ENCODE measurements at places on chromosomes 7 and 10. TPM values are rescaled to one million over a fixed set of nuclear protein-coding genes. Genes with fewer than 3 reads are reported as not detected.

DNA sequence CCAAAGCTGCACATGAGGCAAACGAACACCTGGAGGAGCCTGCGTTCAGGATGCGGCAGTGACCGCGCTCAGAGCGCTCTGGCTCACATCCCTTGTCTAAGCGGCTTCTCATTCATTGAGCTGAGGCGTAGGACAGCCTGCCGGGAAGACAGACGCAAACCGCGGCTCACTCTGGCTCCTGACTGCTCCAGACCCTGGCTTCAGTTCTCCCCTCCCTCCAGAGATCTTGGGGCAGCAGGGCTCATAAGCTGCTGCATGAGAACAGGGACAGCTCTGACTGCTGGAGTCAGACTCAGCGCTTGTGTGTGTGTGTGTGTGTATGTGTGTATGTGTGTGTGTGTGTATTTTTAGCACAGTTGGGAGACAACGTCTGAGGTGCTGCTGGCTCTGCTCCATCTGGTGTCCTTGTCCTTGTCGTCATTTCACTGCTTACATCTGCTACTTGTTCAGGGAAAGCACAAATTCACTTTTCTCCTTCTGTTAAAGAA lies 15.8 kb upstream of the LYZL2 start:
- no peak for DNase-seq

- no peak for DNase-seq
These were observed 491.1 kb upstream of the AKR1E2 start for GRCh38 chr10:4334871-4335270.

Gene SPDYE2
- total RNA-seq, result 0.58 TPM

DNA sequence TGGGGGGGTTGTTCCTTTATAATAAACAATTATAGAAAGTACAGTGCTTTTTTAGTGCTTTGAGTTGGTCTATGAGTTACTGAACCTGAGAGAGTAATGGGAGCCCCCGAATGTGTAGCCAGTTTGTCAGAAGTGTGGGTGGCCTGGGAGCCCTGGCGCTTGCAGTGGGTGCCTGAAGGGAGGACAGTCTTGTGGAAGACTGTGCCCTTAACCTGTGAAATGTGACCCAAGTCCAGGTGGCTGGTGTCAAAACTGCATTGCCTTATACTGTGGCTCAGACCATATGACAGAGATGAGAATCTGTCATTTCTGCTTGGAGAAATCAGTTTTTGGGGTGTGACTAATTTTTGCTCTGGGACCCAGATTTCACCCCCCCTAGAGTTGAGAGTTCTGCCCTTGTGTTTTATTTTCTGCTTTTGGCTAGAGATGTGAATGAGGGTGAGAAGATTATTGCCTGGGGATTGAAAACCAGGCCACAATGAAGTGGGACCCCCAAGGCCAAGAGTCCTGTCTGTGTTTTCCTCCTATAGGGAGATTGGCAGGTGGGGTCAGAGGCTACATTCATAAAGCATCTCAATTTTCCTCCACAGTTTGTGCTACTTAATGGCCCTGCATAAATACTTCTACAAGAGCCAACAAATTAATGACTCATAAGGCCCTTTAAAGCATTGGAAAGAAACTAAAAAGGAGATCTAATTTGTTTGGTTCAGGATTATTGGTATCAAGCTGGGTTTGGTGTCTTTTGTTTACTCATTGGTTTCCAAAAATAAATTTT lies 24.1 kb upstream of the CARD11 start:
- no peak for DNase-seq

Gene TYSND1
- 21.1 TPM for total RNA-seq

Gene NEBL
- 0.41 TPM for total RNA-seq

- DNase-seq, result no peak
These were observed 906 bp downstream of the CDK1 start for GRCh38 chr10:60778971-60779796.

DNA sequence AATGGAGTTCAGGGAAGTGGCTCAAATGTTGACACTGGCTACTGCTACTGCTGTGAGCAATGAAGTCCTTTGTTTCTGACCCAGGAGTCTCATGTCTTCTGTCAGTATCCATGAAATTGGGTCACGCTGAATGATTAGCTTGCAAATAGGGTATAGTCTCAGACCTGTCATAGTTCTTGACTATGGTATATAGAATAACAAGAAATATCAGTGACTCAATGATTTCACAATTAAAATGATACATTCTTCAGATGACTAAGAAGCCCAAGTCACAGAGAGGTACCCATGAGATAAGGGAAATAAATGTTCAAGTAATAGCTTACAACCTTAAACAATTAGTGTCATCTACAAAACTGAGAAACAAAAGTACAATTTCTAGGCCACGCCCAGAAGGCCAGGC lies 89.3 kb downstream of the LYZL2 start:
- no peak for DNase-seq

DNA sequence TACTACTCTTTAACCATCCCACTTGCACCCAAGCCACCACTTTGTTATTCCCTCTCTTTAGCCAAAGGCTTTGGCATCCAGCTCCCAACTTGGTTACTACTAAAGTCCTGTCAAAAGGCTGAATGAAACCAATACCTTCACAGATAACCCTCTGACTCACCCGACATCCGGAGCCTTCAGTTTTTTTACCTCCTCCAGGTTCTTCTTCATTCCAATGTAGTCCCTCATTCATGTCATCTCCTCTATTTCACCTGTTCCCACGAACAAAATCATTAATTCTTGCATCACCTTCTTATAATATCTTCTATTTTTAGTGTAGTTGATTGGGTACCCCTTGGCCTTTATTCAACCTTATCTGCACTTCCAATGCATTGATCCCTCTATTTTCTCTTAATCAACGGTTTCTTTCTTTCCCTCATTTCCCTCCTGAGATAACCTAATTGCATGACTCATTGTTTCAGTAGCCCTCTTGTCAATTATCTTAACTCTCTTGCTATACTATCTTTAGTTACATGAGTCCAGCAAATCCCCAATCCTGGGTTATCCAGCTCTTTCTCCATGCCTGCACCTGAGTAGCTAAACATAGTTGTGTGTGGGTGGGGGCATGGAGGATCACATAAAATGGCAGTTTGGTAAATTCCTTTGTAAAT lies 87.2 kb upstream of the COL1A2 start:
- DNase-seq, result no peak

GRCh38 chr10:14740684-14741247 lies 33.9 kb downstream of the FAM107B start:
- no peak for DNase-seq

Gene CDH23
- total RNA-seq, result 7.8 TPM

DNA sequence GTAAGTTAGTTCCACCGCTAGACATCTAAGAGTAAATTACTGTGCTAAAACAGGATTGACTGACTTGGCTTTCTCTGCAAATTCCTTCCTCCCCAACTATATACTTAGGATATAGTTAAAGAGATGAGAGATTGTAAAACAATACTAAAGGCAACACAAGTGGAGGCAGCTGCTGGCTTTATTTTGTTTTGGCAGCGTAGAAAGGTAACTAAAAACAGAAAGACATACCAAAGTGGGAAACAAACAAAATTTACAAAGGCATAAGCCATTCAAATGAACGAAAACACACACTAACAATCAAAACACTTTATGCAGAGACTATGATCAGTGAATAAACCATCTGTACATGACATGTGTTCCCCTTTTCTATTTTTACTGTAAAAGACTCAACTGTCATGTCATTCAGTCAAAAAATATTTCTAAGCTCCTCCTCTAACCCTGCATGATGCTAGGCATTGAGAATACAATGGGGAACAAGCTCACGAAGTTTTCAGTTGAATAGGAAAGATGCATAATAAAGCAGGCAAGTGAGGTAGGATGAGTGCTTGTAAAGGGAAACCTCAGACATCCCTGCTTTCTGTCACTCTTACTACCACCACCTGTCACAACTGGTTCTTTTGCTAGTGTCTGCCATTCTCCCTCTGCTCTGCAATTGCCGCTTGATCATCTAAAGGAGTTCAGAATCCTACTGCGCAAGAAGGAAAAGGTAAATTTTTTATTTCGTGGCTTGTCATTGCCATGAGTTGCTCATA lies 64.2 kb upstream of the COL1A2 start:
- no peak for DNase-seq

DNA sequence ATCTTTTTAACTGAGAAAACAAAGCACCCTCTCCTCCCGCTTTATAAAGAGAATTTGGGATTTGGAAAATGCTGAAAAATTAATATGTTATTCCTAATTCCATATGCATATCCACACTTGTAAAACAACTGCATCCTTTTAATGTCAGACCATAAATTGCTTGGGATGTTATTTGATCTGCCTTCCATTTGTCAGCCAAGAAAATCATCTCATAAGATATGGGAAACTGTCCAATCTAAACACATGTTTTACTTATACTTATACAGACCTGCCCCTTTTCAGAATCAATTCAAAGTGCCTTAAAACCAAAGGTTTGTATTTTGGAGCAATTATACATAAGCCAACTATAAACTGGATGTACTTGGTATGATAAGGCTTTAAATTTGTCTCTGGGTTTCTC lies 595.5 kb upstream of the PFKP start:
- no peak for DNase-seq

Gene SPDYE2B
- not detected for total RNA-seq

DNA sequence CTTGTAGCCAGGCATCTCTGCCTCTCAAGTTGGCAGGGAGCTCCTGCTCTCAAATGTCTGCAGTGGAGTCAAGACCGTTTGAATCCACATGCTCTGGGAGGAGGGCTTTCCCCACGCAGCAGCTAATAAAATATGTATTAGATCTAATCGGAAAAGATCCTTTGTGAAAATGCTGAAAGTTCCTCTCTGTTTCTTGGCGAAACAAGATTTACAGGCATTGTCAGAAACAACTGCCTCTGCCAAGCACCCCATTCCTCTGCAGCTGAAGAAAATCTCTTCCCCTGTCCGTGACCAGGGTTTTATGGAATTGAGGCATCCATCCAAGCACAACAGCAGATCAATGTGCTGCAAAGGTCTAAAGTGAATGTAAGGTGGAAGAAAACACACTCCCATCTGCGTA lies 165.8 kb downstream of the TCERG1L start:
- no peak for DNase-seq

- DNase-seq, result no peak
These were observed 704 bp upstream of the ERLIN1 start for GRCh38 chr10:100186253-100187212.

Gene BNIP3
- 23.9 TPM for total RNA-seq

DNA sequence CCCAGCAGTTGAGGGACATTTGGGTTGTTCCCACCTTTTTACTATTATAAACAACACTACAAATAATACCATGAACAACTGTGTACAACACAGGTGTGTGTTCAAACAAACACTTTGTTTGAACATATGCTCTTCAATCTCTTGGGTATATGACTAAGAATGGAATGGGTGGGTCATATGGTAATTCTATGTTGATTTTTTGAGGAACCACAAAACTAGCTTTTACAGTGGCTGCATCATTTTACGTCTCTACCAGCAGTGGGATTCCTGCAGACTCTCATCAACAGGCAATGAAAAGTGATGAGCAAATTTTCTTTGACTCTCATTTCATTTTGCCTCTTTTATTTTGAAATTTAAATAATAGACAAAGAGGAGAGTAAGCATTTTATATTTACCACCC lies 116.9 kb upstream of the KLF14 start:
- no peak for DNase-seq

Gene OR6V1
- total RNA-seq, result not detected

DNA sequence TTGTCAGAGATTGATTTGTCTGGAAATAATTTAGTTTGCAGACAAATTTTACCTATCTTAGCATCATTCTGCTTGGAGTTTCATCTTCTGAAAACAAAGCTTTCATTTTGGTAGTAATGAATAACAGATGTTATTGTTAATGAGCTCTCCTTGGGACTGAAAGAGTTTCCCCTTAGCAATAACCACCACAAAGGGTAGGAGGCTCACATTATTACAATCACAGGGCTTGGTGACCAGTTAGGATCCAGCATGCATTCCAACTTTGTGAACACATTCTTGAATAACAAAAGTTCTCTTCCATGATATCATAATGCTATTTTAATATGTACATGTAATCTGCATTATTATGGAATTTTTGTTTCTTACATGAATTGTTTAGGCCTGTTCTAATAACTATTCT lies 148.8 kb upstream of the VWC2 start:
- no peak for DNase-seq

DNA sequence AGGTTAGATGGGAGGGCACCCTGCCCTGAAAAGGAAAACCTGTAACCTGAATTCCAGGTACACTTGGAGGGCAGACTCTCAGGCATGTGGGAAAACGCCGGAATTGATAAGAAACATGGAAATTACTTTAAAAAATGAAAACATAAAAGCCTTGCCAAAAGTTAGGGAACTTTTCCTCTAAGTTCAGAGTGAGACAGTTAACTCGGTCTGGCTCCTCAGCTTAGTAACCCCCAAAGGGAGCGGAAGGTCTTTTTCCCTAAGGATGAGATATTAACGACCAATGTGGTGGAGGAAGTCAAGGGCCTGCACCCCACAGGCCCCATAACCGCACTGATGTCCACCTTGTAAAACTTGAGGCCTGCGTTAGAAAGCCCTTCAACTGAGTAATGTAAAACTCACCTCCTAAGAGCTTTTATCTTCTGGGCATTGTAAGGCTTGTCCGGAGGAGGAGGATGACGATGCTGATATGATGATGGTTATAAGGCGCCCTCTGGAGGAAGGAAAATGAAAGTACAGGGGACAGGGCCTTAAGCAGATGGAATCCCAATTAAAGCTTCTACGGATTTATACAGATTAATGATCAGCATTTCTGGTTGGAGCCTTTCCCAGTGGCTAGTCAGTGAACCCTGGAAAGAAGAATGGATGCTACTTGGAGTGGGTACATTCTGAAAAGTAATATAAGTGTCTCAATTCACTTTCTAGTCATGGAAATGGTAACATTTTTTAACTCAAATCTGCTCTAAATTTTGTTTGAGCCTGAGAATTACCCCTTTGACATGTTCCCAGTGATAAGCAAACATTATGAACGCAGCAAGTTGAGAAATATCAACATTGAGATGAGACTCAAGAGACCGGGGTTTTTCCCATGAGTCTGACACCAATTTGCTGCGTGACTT lies 694 bp downstream of the COL1A2 start:
- no peak for DNase-seq

- DNase-seq, result no peak
These were observed 653.7 kb upstream of the ZWINT start for GRCh38 chr10:57014758-57015157.

Gene HKDC1
- 6.5 TPM for total RNA-seq

DNA sequence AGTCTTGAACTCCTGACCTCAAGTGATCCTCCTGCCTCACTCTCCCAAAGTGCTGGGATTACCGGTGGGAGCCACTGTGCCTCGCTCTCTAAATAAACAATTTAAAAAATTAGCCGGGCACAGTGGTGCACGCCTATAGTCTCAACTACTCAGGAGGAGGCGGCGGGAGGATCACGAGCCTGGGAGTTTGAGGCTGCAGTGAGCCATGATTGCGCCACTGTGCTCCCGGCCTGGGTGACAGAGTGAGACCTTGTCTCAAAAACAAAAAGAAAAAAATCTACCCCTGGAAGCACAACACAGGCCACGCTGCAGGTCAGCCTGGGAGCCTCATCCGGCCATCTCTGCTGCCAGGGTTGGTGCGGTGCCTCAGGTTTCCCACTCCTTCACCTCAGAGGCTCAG lies 3.8 kb upstream of the EIF3B start:
- DNase-seq, result no peak

- DNase-seq, result no peak
These were observed 172.6 kb upstream of the CACNA2D1 start for GRCh38 chr7:82616059-82616728.

Gene CNOT4
- 34.2 TPM for total RNA-seq

GRCh38 chr7:129470411-129470810 lies 31.9 kb upstream of the SMKR1 start:
- DNase-seq, result no peak

Gene STAM
- total RNA-seq, result 42.7 TPM

Gene LEP
- total RNA-seq, result not detected

Gene STEAP2
- total RNA-seq, result not detected

Measured in T-cell (primary cell).